Fibroblast of gingiva (primary cell): ENCODE measurements at places on chromosomes 3 and 15.

DNA sequence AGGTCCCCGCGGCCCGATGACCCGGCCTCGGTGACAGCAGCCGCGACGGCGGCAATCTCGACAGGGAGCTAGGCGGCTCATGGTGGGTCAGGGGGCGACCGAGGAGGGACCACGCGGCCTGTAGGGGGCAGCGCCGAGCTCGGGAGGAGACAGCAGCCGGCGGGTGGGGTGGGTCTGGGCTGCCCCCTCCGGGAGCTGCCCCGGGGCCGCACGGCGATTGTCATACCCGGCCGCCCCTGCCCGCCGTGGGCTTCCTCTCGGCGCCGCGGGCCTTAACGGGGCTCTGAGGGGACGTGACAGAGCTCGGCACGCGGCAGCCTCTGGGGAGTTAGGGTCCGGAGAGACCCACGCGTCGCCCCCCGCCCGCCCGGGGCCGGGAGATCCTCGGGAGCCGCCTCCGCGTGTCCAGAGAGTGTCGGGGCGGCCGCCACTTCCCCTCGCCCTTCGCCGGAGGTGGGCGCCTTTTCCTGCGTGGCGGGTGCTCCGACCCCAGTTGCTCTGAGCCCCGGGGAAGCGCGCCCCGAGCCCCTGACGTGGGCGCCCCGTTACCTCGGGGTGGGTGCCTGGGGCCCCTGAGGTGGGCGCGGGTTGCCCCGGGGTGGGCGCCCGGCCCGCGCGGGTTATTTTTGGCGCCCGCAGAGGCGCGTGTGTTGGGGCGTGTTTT is 539 bp upstream of the PLCL2 start:
- peak; percentile 67 for DNase-seq

DNA sequence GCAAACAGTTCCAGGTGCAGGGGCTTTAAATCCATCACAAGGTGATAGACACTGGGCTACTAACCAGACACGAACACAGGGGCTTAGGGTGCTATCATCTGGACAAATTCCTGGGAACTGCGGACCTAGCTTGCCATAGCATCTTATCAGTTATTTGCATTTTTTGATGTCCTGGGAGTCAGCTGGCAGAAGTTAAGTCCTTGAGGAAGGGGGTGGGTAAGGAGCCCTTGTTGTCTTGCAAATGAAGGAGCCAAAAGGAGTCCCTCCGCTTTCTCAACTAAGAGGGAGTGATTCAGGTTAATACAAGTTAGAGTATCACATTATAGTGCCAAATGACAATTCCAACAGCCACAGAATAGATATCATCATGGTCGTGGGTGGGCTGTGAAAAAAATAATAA is 108.9 kb downstream of the NPAP1 start:
- no peak for DNase-seq

GRCh38 chr15:74906067-74906449 is 593 bp downstream of the FAM219B start:
- DNase-seq: peak; percentile 25

DNA sequence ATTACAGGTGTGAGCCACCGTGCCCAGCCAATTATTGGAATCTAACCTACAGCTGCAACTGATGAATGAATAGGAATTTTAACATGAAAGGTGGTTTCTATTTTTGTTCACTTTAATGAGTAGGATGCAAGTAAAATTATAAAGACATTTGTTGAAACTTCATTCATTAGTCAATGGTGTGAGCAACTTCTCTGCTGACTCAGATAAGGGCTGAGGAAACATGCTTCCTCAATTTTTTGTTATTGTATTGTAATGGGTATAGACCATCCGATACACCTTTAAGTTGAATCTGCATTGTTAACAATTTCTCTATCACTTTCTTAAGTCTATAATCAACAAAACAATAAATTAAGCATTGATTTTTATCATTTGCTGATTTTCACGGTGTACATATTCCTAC is 127.8 kb downstream of the STAG1 start:
- DNase-seq: no peak

- DNase-seq: no peak
Observed at GRCh38 chr15:36827824-36828223, 248.4 kb downstream of the CDIN1 start.

DNA sequence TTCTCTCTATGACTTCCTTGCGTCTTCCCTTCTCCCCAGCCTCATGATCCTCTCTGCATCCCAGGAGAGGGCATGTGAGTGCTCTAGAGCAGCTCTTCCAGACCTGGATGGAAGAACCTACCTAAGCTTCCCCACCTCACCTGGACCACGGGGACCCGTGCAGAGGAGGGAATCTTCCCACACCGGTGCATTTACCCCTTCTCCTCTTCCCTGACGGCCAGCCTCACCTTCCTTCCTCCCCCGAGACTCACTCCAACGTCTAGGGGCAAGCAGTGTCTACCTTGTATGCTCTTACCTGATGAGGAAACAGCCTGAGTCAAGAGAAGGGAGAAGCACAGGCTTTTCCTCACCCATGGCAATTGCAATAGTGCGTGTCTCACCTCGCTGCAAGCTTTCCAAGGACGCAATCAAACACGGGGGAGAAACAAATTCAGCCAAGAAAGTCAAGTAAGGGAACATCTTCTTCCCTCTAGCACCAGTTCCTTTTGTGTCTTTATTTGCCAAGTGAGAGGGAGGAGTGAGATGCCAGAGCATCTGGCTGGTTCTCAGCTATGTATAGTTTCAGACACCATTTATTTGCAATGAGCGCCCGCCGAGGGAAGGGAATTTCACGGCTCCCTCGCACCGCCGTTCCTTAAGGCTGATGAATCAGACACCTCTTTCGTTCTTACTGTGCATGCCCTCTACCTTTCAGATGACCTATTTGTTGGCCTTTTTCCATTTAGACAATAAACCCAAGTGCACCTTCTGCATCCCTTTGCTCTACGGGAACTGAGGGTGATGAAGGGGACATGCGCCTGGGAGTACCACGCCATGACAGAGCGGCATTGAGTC is 1.8 kb upstream of the CCR9 start:
- DNase-seq: no peak

DNA sequence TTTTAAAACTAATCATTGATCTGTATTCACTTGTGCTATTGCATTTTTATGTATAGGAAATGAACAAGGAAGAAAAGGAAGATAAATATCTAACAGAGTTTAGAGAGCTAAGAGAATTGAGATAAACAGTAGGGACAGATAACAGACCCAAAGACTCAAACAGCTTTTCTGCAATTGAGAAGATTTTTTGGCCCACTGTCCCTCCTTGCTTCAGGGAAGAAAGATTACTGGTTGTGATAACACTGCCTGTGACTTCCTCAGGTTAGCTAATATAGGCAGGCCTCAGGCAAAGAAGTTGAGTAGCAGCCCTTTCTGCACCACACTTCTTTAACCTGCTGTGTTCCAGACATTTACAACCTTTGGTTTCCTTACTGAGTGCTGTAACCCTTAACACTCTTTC is 2.7 kb upstream of the COX17 start:
- no peak for DNase-seq

- peak; percentile 85 for DNase-seq
Observed at GRCh38 chr3:115804713-115805119, 181.4 kb downstream of the GAP43 start.

DNA sequence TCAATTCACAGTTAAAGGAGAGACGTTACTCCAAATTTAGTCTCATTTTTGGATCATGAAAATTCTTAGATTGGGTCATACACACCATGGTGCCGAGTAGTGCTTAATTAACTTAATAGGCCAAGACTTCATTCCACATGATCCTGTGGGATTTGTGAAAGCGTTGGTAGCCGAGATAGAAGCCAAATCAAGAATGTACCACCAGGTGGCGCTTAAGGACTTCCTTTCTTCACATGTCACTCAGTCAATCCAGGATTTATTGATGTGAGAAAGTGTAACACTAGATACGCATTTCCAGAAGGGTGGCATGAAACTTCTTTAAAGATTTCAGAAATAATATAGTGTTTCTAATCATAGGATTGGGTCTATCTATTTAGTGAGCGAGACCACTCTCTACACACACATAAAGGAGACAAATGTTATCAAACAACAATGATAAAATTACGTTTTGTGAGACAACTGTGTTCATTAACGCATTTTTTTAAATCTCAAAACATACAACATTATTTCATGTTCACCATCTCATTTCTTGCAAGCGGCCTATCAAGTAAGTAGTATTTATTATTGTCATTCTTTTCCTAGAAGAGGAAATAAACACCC is 436.1 kb downstream of the CHL1 start:
- DNase-seq: no peak

- DNase-seq: no peak
Observed at GRCh38 chr3:99873269-99874102, 55.8 kb downstream of the CMSS1 start.

DNA sequence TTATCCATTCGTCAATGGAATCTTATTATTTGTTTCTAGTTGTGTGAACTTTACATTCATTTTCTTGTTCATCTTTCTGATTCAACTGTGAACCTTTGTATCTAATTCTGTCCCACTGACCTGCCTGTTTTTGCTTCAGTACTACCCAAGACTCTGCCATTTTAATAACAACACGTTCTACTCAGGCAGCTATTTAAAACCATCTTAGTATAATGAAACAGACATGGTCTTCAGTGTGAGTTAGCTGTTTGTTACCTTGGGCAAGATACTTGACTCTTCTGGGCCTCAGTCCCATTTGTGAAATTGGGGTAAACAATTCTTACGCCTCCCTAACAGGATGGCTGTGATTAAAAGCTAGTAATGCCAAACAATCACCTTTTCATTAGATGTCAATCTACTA is 1.6 kb downstream of the BTBD1 start:
- DNase-seq: peak; percentile 17
